ENCODE measurements at places on chromosomes 2 and 18. TPM values are rescaled to one million over a fixed set of nuclear protein-coding genes. Genes with fewer than 3 reads are reported as not detected.

The PLCD4 gene
- total RNA-seq, result 0.30 TPM

The LRRC30 gene
- total RNA-seq, result not detected

The PRKAG3 gene
- total RNA-seq, result not detected

The RNF144A gene
- 101 TPM for total RNA-seq

DNA sequence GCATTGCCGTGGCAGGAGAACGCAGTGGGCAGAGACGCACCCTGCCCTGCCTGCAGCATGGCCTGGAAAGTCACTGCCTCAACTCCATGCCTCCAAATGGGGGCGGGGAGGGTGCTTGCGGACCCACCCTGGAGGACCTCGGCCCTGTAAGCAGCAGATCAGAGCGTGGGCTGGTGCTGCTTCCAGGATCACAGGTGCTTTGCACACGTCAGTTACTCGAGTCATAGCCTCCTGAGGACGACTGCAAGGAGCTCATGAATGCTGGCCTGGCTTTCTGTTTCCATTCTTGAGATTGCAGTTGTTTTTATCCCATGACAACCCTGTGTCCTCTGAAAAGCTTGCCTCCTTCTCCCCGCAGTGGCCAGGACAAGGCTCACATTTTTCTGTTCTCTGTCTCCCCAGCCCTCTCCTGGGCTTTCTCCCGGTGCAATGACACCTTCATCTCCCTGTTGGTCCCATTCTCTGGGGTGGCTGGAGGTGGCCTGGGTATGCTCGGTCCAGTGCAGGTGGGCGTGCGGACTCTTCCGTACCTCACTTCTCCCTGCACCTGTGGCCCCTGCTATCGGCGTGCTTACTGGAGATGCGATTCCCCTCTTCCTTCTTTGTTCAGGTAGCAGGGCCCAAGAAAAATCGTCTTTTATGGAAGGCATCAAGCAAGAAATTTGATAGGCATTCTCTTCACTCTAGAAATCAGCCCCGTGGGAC lies 208.0 kb downstream of the GBX2 start:
- no peak for DNase-seq

GRCh38 chr2:86042256-86043168 lies 63.2 kb downstream of the POLR1A start:
- DNase-seq, result no peak

DNA sequence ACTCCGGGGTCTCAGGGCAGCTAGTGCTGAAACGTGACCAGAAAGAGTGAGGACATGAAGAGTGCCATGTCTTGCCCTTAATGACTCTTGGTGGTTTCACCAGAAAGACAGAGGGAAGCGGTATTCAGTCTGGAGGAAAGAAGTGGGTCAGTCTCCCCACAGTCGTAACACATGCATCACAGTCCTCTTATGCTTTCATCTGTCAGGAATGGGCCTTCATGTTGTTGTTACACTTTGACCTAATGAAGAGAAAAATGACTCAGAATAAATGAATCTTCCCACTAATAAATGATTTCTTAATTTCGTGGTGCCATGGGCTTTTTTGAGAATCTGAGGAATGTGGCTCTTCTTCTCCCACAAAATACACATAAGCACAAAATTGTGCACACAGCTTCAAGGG lies 103.2 kb downstream of the SLC8A1 start:
- no peak for DNase-seq

DNA sequence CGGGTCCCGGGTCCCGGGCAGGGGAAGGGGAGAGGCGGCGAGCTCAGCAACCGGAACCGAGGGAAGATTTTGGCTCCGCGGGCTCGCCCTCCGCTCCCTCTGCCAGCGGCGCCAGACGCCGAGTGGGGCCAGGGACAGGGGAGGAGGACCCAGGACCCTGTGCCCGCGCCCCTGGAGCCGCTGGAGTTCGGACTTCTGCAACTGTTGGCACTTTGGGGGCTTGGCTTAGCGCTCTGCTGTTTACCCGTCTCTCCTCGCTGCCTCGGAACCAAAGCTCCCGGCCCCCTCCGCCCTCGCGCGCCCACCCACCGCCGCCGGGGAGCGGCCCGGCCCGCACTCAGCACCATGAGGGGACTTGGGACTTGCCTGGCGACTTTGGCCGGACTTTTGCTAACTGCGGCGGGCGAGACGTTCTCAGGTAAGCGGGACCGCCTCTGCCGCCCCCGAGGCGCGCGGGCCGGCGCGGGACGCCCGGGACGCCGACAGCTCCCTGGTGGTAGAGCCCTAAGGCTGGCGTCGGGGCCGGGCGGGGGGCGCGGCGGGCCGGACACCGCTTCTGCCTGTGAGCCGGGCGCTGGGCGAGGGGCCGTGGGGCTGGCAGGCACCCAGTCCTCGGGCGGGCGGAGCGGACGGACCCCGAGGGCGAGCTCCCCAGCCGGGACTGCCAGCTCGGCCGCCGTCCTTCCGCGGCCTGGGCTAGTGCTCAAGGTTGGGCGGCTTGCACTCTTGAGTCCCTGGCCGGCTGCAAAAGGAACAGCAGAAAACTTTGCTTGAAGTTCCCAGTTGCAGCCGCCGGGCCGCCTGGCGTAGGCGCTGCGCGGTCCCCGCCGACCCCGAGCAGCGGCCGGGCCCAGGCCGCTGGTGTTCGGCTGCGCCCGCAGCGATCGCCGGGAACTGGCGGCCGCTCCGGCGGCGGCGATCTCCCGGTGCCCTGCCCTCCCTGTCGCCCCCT lies 634 bp downstream of the PTPRM start:
- no peak for DNase-seq

DNA sequence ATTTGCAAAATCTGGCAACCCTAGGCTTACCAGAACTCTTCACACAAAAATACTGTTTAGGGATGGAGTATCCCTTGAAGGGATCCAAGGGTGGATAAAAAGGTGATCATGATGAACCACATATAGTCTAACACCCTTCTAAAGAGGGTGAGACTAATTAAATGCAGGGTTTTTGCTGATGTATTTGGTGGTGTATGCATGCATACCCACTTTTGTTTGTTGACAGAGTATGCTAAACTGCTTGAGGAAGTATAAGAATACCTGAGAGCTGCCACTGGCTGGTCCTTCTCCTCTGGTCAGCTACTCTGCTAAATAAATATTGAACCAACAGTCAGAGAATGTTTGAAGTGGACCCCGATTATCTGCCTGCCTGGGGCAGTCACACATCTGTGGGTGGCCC lies 34.2 kb downstream of the RAPGEF4 start:
- no peak for DNase-seq

- peak; percentile 65 for DNase-seq
Observed at GRCh38 chr2:230773039-230773773, 60.6 kb downstream of the CAB39 start.

DNA sequence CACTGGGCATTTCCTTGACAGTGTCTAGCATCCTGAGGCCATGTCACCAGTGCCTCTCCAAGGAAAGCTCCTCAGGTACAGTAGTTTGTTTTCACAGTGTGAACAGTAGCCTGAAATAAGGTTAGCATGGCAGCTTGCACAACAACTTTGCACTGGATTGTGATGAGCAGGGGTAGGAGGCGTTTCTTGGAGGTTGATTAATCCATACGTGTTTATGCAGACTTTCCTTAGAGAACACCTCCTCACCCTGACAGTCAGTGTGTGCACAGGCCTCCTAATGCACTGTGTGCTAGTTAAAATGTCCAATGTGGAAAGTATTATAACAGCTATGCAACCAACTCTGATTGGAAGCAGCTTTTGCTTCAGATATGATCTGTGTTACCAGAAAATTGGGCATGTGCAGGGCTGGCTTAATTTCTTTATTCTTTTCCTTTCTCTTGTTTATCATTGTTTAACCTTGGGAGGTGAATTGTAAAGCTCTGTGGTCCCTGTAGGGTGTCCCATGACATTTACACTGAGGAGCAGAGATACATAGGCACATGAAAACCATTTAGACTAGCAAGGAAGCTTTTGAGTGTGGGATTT lies 77.2 kb upstream of the LDAH start:
- DNase-seq, result no peak

- no peak for DNase-seq
Observed at GRCh38 chr2:63776382-63776781, 65.3 kb upstream of the UGP2 start.

DNA sequence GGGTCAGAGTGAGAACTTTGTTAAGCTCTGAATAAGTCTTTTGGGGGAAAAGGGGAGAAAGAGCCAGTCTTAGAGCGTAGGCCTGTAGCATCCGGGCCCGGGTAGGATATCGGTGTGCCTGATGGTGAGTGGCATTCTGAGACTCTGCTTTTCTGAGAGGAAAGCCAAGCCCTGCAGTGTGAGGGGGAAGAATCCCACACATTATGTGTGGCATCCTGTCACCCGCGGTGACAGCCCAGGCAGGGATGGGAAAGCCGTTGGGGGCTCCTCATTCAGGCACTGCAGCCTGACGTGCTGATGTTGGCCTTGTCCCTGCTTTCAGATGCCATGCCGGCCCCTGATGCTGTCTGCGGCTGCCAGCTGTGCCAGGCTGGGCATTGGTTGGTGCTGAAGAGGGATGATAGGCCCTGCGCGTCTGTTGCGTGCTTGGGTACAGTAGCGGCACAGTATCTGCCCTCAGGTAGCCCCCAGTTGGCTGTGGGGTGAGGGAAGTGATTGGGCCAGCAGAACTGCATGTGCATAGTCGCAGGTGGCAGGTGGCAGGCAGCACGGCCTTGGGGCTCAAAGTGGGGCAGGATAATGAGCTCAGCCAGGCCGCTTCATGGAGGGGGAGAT lies 37.6 kb downstream of the GLI2 start:
- DNase-seq, result no peak

GRCh38 chr18:79826966-79827365 lies 29.2 kb downstream of the KCNG2 start:
- no peak for DNase-seq

- DNase-seq, result no peak
Observed at GRCh38 chr18:54032412-54032811, 192.1 kb downstream of the MBD2 start.

DNA sequence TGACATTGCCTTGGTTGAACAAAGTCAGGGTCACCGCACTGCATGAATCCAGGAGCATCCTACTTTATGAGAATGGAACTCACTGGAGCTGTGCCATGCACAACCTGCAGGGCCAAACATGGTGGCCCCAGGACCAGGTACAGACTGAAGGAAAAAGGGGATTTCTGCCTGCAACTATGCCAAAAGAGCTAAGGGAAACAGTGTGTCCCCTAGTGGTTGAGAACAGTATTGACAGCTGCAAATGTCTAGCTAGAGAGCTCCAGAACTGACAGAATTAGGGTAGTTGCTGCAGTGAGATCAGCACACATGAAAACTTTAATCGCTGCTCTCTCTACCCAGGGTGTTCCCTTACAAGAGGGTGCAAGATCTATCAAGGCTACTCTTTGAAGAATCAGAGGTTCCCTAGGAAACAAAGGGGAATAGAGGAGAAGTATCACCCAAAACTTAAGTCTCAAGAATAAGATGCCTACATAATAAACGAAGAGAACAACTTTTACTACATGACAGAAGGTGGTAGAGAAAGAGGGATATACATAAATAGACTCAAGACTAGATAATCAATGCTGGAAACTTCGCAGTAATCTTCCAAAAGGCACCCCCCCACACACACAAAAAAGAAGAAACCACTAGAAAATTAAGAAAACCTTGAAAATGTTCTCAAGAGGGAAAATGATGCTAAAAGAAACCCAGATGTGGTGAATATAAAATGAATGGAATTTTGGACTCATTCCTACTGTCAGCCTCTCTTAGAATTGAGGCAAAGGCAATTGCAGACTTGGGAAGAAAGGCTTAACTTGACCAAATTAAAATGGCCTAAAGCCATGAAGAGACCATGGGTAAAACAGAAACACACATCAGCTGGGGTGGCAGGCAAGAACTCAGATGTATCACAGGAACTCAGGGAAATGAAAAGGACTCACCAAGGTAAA lies 43.6 kb upstream of the IHH start:
- peak; percentile 28 for DNase-seq

DNA sequence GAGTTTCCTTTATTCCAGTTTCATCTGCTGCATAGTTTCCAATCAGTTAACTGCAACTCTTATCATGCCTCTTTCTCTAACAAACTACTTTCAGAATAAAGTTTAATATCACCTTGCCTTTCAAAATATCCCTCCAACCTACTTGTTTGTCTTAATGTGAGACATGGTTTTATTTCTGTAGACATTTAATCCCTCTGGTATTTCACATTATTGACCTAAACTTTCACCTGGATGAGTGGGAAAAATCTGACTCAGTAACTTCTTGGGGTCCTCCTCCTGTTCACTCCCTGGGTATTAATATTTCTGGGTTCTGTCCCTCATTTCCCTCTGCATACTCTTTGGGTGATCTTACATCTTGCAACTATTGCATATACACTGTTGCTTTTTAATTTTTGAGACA lies 27.9 kb downstream of the MSH6 start:
- no peak for DNase-seq

DNA sequence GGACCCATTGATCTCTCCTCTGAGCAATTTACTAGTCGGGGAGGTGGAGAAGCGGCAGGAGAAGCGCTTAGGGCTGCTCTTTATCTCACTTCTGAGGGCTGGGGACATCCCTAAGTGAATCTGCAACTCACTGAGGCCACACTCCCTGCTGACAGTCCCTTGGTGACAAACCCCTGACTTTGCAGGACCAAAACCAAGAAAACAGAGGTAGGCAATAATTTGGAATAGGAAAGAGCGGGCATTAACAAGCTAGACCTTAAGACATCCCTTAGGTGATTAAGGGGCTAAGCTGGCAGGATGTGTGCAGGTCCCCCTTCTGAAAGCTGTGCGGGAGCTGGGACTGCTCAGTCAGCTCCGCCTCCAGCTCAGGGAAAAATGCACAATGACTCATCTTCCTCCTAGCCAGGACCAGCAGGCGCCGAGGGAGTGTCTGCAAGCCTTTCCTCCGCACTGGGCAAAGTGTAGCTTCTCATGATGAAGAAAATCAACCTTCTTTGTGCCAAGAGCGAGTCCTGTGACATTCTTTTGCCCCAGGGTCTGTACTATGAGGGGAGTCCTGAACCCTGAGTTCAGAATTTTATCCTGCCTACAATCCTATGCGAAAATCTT lies 63.3 kb downstream of the BOD1L2 start:
- no peak for DNase-seq

Data from activated CD4-positive, alpha-beta T cell treated with anti-CD3 and anti-CD28 coated beads, Interleukin-2, amount 10 ng/mL, durations not matched to agents 7 days and 5 days (primary cell).